Thymus (tissue), 14 donors: ENCODE measurements at places on chromosomes 1 and 21. TPM values are rescaled to one million over a fixed set of nuclear protein-coding genes. Genes with fewer than 3 reads are reported as not detected.

GRCh38 chr1:98888869-98889268 lies 115.8 kb downstream of the PLPPR5 start:
- DNase-seq: no peak

GRCh38 chr1:187537936-187538335 lies 709.2 kb downstream of the PLA2G4A start:
- no peak for DNase-seq

- no peak for DNase-seq
These were observed 23.4 kb upstream of the DR1 start for GRCh38 chr1:93322349-93322748.

DNA sequence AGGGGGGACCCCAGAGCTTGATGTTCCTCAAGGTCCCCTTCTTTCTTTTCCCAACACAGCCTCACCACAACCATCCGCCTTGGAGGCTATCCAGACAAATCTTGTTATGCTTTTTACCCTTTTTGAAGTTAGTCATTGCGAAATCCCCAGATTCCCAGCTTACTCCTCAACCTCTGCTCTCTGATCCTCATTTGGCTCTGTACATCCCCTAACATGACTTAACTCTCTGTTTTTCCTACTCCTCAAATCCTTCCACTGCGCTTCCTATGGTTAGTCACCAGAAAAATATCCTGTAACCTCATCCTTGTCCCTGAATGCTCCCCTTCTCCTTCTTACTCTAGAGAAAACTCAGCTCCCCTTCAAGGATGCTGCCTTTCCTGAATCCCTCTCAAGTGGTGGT lies 189.1 kb upstream of the POU3F1 start:
- no peak for DNase-seq

GRCh38 chr1:152884966-152885624 lies 7.0 kb downstream of the SMCP start:
- DNase-seq: no peak

The FOXD2 gene
- total RNA-seq: 0.05 TPM

The RXRG gene
- 0.47 TPM for total RNA-seq

The HFM1 gene
- 0.85 TPM for total RNA-seq

The IPO9 gene
- 19.0 TPM for total RNA-seq
